ENCODE measurements at places on chromosomes 4 and X. TPM values are rescaled to one million over a fixed set of nuclear protein-coding genes. Genes with fewer than 3 reads are reported as not detected.

- ATAC-seq = no peak
These were observed 293.1 kb downstream of the QDPR start for GRCh38 chr4:17218786-17219185.

DNA sequence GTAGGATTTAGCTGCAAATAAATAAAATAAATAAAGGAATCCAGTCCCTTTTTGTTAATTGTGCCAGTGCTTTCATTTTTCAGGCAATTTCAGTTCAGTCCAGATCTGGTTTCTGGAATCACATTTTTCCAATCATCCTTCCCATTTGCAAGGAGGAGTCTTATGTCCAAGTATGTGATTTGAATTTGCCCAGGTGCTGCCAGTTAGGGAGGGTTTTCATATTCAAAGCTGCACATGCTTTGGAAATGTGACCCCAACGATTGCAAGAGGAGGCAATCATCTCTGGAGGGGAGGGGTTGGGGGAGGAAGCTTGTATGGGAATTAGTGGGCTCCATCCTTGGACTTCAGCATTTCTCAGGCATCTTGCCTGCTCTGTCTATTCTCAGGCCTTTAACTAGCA, 4.4 kb downstream of the PLAC1 start:
- ATAC-seq = no peak

- no peak for ATAC-seq
These were observed 304.7 kb downstream of the SH2D1A start for GRCh38 chrX:124651031-124651430.

DNA sequence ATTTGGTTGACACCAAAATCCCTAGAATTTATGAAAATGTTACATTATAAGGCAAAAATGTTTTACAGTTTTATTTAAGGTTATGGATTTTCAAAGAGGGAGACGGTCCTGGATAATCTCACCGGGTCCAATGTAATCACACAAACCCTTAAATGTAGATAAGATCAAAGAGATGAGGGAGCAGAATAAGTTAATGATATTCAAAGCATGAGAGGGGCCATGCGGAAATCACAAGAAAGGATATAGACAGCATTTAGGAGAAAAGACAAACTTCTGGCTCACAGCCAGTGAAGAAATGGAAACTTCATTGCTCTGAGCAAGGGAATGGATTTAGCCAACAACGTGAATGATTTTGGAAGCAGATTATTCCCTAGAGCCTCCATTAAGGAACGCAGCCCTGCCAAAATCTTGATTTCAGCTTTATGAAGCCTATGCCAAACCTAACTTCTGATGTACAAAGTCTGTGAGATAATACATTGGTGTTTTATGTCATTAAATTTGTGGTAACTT, 684.4 kb upstream of the GNPDA2 start:
- no peak for ATAC-seq

- no peak for ATAC-seq
These were observed 69.2 kb downstream of the MID1IP1 start for GRCh38 chrX:38870361-38870895.

- no peak for ATAC-seq
These were observed 191.4 kb upstream of the NHS start for GRCh38 chrX:17183566-17183965.

The ANKRD50 gene
- 28.3 TPM for total RNA-seq

The SNX12 gene
- 81.7 TPM for total RNA-seq
